AG04449 (cell line): ENCODE measurements at places on chromosomes 4 and X.

GRCh38 chr4:173547889-173548288 lies 17.9 kb upstream of the HAND2 start:
- no peak for DNase-seq

DNA sequence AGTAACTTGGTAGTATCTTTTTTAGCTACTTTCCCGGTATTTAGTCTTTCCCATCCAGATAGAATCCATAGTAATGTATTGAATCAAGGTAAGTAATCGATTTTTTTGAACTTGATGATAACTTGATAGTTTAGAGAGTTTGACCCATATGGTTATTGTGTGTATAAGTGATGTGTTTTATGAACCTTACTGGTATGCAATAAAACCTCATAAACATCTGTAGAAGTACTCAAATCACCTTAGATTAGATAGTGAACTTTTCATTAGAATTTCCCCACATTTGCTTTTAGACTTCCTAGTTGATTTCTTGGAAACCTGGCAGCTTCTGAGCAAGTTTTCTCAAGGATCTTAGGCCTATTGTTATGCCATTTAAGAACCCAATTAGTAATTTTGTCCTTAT lies 80.8 kb upstream of the PDE5A start:
- DNase-seq, result no peak

GRCh38 chrX:149079805-149080406 lies 425.2 kb downstream of the IDS start:
- no peak for DNase-seq

- DNase-seq, result no peak
Observed at GRCh38 chr4:60890743-60891142, 309.4 kb upstream of the ADGRL3 start.

DNA sequence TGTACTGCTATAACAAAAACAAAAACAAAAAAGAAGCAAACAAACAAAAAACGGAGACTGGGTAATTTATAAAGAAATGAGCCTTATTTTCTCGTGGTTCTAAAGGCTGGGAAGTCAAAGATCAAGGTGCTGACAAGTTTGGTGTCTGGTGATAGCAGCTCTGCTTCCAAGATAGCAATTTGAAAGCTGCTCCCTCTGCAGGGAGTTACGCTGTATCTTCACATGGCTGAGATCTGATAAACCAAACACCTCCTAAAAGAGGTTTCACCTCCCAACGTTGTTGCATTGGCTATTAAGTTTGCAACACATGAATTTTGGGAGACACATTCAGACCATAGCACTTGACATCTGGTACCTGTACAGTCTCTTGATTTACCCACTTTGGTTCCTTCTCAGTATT lies 854.2 kb downstream of the CENPC start:
- DNase-seq, result no peak

GRCh38 chr4:54574500-54574899 lies 83.3 kb upstream of the KIT start:
- no peak for DNase-seq

DNA sequence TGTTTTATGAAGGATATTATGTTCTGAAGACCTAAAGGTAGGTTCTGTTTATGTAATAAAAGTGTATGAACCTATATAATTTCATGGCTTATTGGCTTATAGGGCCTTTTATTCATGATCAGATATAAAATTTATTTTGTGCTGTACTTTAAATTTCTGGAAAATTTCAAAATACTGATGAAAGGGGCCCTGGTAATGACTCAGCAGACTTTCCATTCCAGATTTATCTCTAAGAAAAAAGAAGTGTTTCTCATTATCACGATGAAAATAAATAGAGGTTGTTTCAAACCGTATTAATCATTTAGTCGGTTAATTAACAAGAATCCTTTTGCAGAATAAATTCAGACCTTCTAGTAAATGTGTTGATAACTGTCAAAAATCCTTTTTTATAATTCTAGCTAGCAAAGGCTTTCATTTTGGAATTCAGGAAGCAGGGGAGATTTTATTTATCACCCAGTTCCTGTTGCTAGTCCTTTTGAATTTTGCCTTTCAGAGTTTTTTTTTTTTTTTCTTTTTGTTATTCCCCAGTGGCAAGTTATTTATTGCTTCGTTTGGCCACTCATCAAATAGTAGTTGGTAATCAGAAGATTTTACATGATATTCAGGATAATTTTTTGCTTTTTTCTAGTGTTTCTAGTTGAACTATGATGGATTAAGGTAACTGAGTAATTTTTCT lies 5.4 kb upstream of the TAPT1 start:
- DNase-seq, result no peak
